Left hindlimb (tissue), 1 donor: ENCODE measurements at places on chromosomes 4 and X.

DNA sequence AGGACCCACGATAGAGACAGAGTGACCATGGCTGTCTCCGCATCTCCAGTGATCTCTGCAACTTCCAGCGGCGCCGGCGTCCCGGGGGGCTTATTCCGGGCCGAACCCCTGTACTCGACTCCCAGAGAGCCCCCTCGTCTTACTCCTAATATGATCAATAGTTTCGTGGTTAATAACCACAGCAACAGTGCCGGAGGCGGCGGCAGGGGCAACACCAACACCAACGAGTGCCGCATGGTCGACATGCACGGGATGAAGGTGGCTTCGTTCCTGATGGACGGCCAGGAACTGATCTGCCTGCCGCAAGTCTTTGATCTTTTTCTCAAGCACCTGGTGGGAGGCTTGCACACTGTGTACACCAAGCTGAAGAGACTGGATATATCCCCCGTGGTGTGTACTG, 343 bp downstream of the DACH2 start:
- DNase-seq, result no peak

- DNase-seq, result no peak
These were observed 18.9 kb upstream of the SCRG1 start for GRCh38 chr4:173417833-173418232.

DNA sequence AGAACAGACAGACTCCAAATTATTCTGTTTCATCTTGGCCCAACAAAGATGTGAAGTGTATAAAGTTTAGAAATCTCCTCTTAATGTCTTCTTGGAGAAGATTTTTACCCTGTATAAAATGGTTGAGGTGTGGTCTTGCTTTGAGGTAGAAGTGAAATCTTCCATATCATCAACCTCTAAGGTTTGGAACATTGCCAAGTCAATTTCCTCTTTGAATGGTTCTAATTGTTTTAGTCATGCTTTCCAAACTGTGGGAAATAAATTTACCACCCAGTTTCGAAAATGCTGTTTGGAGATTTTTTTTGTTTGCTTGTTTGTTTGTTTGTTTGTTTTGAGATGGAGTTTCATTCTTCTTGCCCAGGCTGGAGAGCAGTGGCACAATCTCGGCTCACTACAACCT, 174.1 kb upstream of the ADAMTS3 start:
- no peak for DNase-seq

DNA sequence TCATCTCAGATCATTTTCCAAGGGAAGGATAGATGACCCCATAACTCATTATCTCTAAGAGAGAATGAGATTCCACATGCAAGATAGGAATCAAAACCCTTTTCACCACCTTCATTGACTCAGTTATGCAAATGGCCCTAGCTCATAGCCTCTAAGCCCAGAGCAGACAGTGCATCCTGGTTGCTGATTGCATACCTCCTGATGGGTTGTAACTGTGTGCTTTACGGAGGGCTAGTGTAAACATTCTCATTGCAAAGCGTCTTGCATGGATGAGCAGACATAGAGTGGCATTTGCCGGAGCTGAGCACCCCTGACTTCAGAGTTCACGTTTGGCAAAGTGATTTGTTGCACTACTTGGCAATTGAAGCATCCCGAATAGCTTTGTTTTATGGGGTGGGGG, 151.0 kb downstream of the VCX3A start:
- no peak for DNase-seq

GRCh38 chr4:106297245-106298035, 18.6 kb downstream of the TBCK start:
- no peak for DNase-seq

- no peak for DNase-seq
These were observed 178.2 kb upstream of the HCCS start for GRCh38 chrX:10932842-10933440.

- DNase-seq, result no peak
These were observed 27.2 kb upstream of the GPR34 start for GRCh38 chrX:41661366-41662095.

GRCh38 chr4:72112514-72113156, 80.8 kb downstream of the NPFFR2 start:
- DNase-seq, result no peak

DNA sequence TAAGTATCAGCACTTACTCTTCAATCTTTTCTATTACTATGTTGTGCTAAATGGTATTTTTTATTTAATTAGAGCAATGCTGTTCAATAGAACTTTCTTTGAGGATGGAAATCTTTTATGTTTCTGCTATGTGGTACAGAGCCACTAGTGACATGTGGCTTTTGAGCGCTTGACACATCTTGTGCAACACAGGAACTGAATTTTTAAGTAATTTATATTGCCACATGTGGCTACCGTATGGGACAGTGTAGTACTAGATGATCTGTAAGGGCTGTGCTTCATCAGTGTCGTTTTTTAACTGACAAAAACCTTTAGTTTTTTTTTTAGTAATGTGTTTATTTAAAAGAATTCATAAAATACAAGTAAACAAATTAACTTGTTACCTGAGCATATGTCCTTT, 22.4 kb downstream of the HPRT1 start:
- no peak for DNase-seq

- no peak for DNase-seq
These were observed 134.5 kb downstream of the ARHGAP6 start for GRCh38 chrX:11531226-11531625.

DNA sequence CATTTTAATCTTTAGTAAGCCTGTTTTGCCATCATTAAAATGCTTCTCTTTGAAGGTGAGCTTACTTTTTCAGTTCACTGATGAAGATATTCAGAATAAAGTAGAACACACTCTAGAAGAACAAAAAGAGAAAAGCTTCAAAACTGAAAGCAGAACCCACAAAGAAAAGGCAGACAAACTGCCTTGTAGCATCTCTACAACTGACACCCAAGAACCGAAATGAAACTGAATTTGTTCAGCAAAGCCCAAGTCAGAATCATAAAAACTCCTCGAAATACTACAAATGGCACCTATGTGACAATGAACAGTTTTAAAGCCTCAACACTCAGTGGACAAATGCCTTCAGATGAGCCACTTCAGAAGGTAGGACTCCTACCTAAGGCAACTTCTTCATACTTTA, 83.6 kb downstream of the MAML3 start:
- DNase-seq, result no peak

DNA sequence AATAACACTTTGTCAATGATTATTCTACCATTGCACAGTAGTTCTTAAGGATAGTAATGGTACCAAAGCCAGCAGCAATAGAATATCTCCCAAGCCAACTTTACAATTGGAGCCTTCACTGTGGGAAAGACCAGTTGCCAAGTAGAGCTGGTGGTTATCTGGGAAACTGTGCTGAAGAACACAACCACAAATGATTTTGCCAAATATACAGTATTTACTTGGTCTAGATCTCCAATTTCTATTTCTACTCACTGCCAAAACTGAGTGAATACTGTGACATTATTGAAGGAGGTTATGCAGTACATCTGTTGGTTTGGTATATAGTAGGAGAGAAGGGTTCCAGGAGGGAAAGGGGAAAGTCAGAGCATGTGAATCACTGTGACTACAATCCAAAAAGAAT, 3.8 kb downstream of the TET2 start:
- DNase-seq, result peak; percentile 43
